ENCODE measurements at places on chromosomes 6 and 20. TPM values are rescaled to one million over a fixed set of nuclear protein-coding genes. Genes with fewer than 3 reads are reported as not detected.

The LRRC73 gene
- 0.99 TPM for polyA plus RNA-seq

The FAM209B gene
- polyA plus RNA-seq = 0.37 TPM

The MYCT1 gene
- 31.9 TPM for polyA plus RNA-seq

The ABT1 gene
- 15.4 TPM for polyA plus RNA-seq

The TFAP2B gene
- polyA plus RNA-seq = not detected

The RHAG gene
- 1.4 TPM for polyA plus RNA-seq

The DLK2 gene
- 1.5 TPM for polyA plus RNA-seq

The CLPSL1 gene
- not detected for polyA plus RNA-seq

The RBM12 gene
- polyA plus RNA-seq = 103 TPM

The CST4 gene
- polyA plus RNA-seq = not detected

The BNIP5 gene
- polyA plus RNA-seq = not detected

The WASF1 gene
- 25.5 TPM for polyA plus RNA-seq

The TMEM244 gene
- polyA plus RNA-seq = not detected

The PDE7B gene
- polyA plus RNA-seq = 4.3 TPM

The GSTA2 gene
- not detected for polyA plus RNA-seq

The CLPSL2 gene
- polyA plus RNA-seq = not detected

The IL17A gene
- polyA plus RNA-seq = not detected

The FOXC1 gene
- 0.86 TPM for polyA plus RNA-seq

The IL20RA gene
- polyA plus RNA-seq = 3.2 TPM

The ADISSP gene
- polyA plus RNA-seq = 22.3 TPM

The DEFB124 gene
- polyA plus RNA-seq = 0.92 TPM

The TSPO2 gene
- polyA plus RNA-seq = 0.52 TPM

The ARMC12 gene
- polyA plus RNA-seq = 0.98 TPM

The GJA10 gene
- not detected for polyA plus RNA-seq
